Activated T-cell treated with anti-CD3 and anti-CD28 coated beads, Interleukin-2, amount 50 U/mL, for 72 hours (primary cell): ENCODE measurements at places on chromosomes 6 and 20. TPM values are rescaled to one million over a fixed set of nuclear protein-coding genes. Genes with fewer than 3 reads are reported as not detected.
A peak's percentile ranks its signal among the peaks of the same experiment; 100 is the strongest.

DNA sequence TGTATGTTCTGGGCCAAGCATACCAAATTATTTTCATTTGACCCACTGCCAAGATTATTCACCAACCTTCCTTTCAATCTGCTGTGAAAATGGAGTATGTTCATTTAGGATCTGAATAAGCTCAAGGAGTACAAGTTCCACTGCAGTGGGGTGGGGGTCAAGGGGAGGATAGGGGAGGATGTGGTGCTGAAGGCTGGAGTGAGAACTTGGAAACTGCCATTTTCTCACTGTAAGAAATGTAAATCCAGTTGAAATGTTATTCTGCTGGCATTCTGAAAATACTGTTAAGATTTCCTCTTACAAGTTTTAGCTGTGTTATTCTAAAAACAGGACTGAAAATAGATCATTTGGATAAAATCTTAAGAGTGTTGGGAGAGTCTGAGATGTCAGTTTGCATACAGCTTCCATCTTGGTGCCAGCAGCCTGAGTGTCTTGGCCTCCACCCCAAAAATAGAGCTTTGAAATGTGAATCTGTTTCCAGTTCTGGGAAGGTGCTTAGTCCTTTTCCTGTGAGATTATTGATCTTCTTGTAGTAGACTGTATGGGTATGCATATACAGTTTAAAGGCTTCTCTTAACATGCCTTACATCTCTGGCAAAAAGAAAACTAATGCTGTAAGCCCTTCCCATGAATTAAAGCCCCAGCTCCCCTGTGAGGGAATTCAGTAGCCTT is 84.3 kb downstream of the CTNNBL1 start:
- H3K36me3 ChIP-seq, result no peaks in the 10 kb centered on the region
- no peaks in the 10 kb centered on the region for H3K4me1 ChIP-seq
- DNase-seq, result no peak
- H3K27ac ChIP-seq, result peak overlapping the region; percentile 39

- H3K27me3 ChIP-seq, result no peaks in the 10 kb centered on the region
- DNase-seq, result no peak
- peaks cover 45% of the 10 kb centered on the region for H3K4me1 ChIP-seq
- peak overlapping the region; percentile 97 for H3K27ac ChIP-seq
Measured at GRCh38 chr20:50545126-50545525, 34.9 kb downstream of the PTPN1 start.

DNA sequence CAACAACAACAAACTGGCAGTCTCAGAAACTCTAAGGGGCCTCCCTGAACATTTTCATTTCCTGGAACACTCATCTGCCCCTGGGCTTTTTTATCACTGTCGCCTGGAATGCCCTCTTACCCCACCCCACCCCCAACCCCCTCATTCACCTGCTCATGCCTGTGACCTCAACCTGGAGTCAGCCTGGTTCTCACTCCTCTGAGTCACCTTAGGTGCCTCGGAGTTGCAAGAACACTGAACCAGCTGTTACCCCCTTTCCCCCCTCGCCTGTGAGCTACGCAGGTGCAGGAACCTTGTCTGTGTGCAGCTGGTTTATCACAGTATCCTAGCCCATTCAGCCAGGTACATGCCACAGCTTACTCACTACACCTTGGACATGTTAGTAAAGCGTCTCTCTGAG is 12.8 kb upstream of the SNAI1 start:
- no peaks in the 10 kb centered on the region for H3K4me1 ChIP-seq
- H3K4me3 ChIP-seq, result no peak overlapping the region
- no peak for DNase-seq
- H3K27me3 ChIP-seq, result no peaks in the 10 kb centered on the region
- H3K36me3 ChIP-seq, result no peaks in the 10 kb centered on the region

DNA sequence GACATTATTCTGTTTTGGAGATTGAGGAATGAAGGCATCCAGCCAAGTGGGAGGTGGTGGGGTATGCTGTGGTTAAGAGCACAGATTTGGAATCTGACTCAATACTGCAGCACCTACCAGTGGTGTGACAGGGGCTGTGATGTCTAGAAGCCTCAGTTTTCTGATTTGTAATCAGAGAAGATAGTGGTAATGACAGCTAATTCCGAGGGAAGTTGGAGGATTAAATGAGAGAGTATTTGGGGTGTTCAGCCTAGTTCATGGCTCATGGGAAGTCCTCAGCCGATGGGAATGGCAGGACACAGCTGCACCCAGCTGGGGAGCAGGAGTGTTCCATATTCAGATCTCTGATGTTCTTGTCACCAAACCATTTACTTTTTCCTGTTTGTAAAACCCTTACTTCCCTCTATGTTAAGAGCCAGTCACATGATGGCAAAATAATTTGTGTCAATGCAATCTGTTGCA is 9.3 kb downstream of the SLC9A8 start:
- peaks cover 16% of the 10 kb centered on the region for H3K36me3 ChIP-seq
- H3K4me3 ChIP-seq, result peak overlapping the region; percentile 17
- H3K4me1 ChIP-seq, result peaks cover 46% of the 10 kb centered on the region
- DNase-seq, result no peak
- peak overlapping the region; percentile 40 for H3K27ac ChIP-seq

DNA sequence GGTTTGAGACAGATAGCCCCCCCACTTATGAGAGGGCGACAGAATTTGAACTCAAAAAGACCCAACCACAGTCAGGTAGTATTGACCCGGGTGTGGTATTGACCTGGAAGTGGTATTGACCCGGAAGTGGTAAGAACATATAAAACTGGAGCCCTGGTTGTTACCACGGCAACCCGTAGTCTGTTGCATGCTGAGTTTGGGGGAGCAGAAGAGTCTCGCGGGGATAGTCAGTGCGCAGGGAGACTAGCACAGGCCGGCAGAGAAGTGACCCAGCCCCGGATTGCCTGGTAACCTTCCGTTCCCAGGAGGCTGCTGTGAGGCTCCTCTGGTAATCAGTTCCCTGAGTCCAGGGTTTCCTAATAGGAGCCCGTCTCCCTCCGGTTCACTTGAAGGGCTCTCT is 96.2 kb downstream of the SNX5 start:
- no peak for DNase-seq
- peaks cover 13% of the 10 kb centered on the region for H3K4me1 ChIP-seq
- H3K36me3 ChIP-seq, result no peaks in the 10 kb centered on the region
- H3K27me3 ChIP-seq, result peaks cover 12% of the 10 kb centered on the region
- H3K4me3 ChIP-seq, result no peak overlapping the region
- no peak overlapping the region for H3K27ac ChIP-seq

DNA sequence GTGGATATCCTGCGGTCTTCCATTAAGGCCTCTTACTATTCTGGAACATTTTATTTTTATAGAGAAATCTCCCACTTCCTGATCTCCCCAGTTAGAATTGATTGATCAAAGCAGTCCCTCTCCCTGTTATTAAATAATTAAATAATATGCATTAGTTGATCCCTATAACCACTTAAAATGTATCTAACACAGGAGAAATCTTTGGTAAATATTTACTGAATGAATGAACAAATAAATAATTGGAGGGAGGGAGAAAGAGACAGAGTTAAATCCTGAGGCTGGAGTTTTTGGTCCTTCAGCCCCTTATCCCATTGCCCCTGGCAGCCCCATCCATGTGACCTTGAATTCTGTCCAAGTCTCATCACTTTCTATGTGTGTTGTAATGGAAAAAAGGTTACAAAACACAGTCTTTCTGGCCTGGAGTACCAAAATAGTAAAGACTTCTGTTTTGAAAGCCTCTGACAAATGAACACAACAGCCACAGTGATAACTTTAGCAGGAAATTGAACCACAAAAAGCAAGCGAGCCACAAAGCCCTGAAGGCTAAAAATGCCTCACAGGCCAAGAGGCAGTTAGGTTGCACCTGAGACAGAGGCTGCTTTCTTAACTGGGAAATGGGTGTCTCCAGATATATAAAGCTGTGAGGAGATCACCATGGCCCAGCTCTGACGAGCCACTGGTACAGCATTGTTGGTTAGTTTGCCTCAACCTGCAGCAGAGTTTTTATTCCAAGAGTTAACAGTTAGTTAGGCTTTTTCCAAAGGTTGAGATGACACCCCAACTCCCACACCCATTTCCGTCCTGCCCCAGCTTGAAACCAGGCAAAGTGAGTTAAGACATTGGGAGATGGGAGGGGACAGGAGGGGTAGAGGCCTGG is 11.3 kb downstream of the NT5E start:
- H3K27me3 ChIP-seq, result peaks cover 5% of the 10 kb centered on the region
- H3K4me1 ChIP-seq, result peaks cover 98% of the 10 kb centered on the region
- no peaks in the 10 kb centered on the region for H3K36me3 ChIP-seq
- peak overlapping the region; percentile 79 for H3K4me3 ChIP-seq
- peak overlapping the region; percentile 77 for H3K27ac ChIP-seq

GRCh38 chr6:130927305-130927704 is 100.1 kb downstream of the SMLR1 start:
- no peaks in the 10 kb centered on the region for H3K27me3 ChIP-seq
- H3K27ac ChIP-seq, result no peak overlapping the region
- no peaks in the 10 kb centered on the region for H3K36me3 ChIP-seq
- H3K4me1 ChIP-seq, result no peaks in the 10 kb centered on the region

GRCh38 chr20:688809-689212 is 13.2 kb upstream of the SCRT2 start:
- no peak overlapping the region for H3K4me3 ChIP-seq
- H3K4me1 ChIP-seq, result no peaks in the 10 kb centered on the region
- DNase-seq, result no peak

- DNase-seq, result no peak
- peaks cover 26% of the 10 kb centered on the region for H3K4me1 ChIP-seq
- H3K4me3 ChIP-seq, result no peak overlapping the region
- H3K27me3 ChIP-seq, result no peaks in the 10 kb centered on the region
- no peak overlapping the region for H3K27ac ChIP-seq
Measured at GRCh38 chr6:132746048-132746447, 11.7 kb downstream of the VNN2 start.

DNA sequence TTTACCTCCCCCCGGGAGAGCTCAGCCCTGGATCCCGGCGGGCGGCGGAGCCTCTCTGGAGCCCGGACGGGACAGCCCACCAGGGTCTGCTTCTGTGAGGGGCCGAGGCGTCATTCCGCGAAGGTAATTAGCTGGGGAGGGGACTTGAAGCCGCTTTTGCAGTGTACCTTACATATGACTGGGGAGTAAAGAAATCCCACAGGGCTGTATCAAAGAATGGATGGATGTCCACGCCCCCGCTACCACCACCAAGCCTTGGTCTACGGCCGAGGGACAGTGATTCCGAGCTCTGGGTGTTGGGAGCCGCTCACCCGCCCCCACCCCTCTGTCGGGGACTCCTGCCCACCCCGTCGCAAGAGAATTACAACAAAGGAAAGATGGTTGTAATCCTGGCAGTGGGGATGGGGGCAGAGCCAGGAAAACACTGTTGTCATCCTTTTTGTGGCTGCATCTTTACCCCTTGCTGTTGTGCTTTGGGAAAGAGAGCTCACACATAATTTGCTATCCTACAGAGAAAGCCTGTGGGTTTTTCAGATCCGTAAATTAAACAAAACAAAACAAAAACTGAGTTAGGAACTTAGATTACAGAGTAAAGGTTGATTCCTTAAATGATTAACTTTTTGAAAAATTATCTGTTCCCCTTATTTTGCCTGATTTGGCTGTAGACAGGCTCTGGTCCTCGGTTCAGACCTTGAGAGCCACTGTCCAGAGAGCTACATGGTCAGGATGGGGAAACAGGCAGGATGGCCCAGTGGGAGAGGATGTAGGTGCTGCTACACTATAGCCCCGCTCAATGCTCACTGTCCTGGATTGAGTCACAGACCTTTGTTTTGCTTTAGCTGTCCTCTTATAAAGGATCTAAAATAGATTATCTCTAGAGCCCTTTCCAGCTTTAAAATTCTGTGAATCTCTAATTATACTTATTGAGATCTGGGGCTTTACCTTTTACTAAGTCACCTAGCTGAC is 997 bp upstream of the FBXO30 start:
- peak; percentile 29 for DNase-seq
- peaks cover 47% of the 10 kb centered on the region for H3K4me1 ChIP-seq
- no peaks in the 10 kb centered on the region for H3K27me3 ChIP-seq
- peak overlapping the region; percentile 94 for H3K4me3 ChIP-seq

- no peaks in the 10 kb centered on the region for H3K27me3 ChIP-seq
- DNase-seq, result no peak
- H3K27ac ChIP-seq, result no peak overlapping the region
- H3K36me3 ChIP-seq, result no peaks in the 10 kb centered on the region
Measured at GRCh38 chr6:166025149-166025898, 142.3 kb downstream of the TBXT start.

DNA sequence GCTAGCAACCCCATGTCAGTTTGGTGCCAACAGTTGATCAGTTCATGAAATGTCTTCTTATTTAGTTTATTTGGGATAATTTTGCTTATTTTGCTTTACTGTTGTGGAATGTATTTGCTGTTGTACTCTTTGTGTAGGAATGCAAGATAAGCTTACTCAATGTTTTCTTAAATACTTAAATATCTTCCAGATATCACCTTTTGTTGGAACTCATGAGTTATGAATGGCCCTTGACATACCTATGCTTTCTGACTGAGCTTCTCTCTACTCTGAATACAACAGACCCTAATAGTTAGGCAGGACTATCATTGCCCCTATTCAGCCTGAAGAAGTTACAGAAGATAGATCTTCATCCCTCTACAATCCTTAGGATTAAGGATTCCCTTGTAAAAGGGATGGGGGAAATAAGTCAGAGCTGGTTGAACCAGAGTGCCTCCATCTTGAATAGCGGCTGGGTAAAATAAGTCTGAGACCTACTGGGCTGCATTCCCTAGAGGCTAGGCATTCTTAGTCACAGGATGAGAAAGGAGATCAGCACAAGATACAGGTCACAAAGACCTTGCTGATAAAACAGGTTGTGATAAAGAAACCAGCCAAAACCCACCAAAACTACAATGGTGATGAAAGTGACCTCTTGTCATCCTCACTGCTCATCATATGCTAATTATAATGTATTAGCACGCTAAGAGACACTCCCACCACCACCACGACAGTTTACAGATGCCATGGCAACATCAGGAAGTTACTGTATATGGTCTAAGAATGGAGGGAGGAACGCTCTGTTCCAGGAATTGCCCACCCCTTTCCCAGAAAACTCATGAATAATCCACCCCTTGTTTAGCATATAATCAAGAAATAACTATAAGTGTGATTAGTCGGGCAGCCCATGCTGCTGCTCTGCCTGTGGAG is 196.9 kb downstream of the AKAP7 start:
- no peak for DNase-seq
- no peaks in the 10 kb centered on the region for H3K27me3 ChIP-seq
- H3K36me3 ChIP-seq, result no peaks in the 10 kb centered on the region
- no peak overlapping the region for H3K27ac ChIP-seq
- peaks cover 7% of the 10 kb centered on the region for H3K4me1 ChIP-seq
- H3K4me3 ChIP-seq, result no peak overlapping the region

GRCh38 chr6:107704347-107705013 is 119.6 kb downstream of the SCML4 start:
- no peak overlapping the region for H3K27ac ChIP-seq
- no peaks in the 10 kb centered on the region for H3K27me3 ChIP-seq
- peak overlapping the region; percentile 58 for H3K4me3 ChIP-seq

Gene CLVS2
- total RNA-seq, result not detected

Gene NRN1
- 3.3 TPM for total RNA-seq

Gene METTL24
- total RNA-seq, result not detected

Gene PEX6
- 28.0 TPM for total RNA-seq

Gene SAMD10
- 54.6 TPM for total RNA-seq

Gene HCRTR2
- not detected for total RNA-seq
